ENCODE measurements at places on chromosomes 2 and 18.

GRCh38 chr2:7329465-7329864 is 412.3 kb downstream of the RNF144A start:
- DNase-seq, result no peak

- no peak for DNase-seq
These were observed 461.0 kb downstream of the DLGAP1 start for GRCh38 chr18:3993941-3994687.

DNA sequence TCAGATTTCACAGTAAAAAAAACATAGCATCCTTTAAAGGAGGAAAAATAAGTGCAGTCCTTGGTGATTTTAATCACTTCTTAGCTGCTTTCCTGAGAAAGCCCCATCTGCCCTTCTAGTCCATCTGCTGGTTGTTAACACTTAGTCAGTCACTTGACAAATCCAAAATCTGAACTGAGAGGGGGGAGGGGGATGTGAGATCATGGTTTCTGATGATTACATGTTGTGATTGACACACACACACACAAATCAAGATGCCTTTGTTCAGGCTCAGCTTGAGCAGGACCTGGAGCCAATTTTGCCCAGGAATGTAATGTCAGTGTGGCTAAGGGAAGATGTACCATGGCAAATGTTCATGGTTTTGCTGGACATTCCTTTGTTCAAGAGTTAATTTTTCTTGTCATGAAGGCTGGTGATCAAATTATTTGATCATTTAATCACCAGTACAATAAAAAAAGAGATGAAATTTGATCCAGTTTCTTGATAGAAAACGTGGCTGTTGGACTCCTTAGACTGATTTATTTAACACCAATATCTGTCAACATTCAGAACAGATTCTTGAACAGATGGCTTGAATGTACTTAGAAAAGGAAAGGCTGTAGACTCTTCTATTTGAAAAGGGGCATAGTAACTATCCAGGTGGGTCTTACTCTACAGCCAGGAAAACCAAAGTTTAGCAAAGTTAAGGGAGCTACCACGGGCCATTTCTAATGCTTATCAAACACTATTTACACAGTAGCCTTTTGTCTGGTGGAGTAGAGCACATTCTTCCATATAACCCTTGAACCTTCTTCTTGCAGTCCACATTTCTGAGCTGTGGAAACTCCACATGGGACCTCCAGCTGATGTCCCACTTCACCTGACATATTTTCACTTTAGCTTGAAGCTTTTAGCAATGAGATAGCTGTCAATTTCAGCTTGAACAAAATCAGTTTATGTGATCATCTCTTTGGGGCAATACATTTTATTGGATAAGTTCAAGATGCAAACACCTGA is 408.7 kb downstream of the PIK3C3 start:
- DNase-seq, result no peak

DNA sequence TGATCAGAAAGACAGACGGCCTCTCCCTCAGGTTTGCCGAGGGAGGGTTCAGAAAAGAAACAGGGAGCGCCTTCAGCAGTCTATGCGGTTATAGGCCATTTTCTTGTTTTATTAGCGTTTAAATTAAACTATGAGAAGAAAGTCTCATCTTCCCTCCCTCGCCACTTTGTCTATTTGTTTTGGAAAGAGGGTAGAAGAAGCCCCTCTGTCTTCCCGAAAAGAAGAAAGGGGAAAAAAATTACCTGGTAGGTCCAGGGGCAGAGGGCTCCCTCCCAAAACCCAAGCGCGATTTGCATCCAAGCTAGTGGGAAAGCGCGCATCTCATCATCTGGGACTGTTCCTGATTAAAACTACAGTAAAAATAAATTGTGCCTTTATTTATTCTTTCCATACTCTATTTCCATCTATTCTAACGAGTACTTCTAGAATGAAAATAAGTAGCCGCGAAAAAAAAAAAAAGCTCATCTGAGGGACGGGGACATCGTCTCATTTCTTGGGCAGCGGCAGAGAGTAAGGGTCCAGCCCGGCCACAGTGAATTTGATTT is 2.4 kb downstream of the PAX8 start:
- no peak for DNase-seq

DNA sequence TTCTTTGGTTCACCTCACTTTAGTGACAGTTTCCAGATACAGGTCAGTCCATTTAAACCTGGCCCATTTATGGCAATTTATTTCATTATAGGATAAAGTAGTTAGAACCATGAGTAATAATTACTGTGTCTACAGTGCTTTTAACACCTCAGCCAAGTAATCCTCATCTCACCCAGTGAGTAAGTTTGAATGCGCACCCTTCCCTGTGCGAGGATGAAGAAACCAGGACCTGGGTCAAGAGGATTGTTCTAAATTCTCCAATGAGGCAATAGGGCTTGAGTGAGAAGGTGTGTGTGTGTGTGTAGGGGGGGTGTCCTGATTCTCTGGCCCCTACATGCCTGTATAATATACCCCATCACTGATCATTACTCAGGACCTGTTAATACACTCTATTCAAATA is 854 bp upstream of the MYO1B start:
- DNase-seq, result no peak

DNA sequence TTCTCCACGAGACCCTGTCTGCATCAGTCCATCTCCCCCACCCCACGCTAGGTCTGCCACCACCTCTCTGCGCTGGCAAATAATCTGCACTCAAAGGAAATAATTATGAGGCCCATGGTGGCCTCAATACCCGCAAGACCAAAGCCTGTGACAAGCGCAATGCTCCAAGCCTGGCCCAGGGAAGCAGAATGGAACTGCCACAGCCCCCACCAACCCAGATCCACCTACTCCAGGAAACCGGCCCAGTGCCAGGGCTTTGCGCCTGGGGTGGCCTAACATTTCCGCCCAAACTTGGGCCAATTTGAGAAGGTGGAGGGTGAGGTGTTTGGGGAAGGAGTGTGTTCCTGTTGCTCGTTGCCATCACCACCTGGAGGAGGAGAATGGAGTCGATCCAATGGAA is 26.0 kb upstream of the ATOH8 start:
- DNase-seq, result no peak

DNA sequence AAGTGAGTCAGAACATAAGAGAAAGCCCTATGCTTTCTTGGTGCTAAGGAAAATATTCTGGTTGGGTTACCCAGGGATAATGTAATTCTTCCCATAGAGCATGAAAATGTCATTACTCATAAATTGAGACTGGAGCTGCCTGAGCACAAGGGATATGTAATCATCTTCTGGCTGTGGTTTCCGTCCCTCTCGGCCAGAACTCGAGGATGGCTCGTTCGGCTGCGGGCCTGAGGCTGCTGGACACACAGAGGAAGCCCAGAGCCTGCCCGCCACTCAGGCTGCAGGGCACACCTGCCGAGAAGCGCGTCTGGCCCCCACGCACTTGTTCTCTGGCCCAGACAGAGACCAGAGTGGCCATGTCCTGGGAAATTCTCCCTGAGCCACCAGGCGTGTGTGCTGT is 104.9 kb downstream of the ASAP2 start:
- peak; percentile 58 for DNase-seq

GRCh38 chr2:174376967-174377366 is 18.6 kb upstream of the SCRN3 start:
- no peak for DNase-seq

- no peak for DNase-seq
These were observed 142.4 kb downstream of the CCBE1 start for GRCh38 chr18:59554796-59555335.

DNA sequence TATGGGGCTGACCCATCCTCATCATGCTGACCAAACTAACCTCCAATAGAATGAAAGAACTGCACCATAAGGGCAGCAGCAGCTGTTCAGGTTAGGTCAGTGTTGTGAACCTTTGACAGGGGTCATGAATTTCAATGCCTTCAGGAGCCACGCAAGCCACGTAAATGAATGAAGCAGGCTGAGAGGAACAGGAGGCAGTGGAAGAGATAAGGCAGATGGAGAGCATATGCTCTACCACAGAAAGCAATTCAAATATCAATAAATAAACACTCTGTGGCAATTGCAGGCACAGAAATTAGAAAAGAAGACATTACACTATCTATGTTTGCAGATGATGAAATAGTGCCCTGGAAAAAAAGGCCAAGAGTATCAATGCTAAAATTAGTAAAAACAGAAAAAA is 56.3 kb downstream of the SCG2 start:
- DNase-seq, result no peak

GRCh38 chr2:5867056-5867455 is 174.9 kb downstream of the SOX11 start:
- DNase-seq, result peak; percentile 19

- DNase-seq, result peak; percentile 97
These were observed at the start of gene CENPA for GRCh38 chr2:26785431-26786206. CENPA (plus strand) TSS chr2:26786056; CDS start chr2:26786197, 141 bp downstream.

GRCh38 chr18:71398531-71398930 is 1109.7 kb downstream of the SOCS6 start:
- no peak for DNase-seq

DNA sequence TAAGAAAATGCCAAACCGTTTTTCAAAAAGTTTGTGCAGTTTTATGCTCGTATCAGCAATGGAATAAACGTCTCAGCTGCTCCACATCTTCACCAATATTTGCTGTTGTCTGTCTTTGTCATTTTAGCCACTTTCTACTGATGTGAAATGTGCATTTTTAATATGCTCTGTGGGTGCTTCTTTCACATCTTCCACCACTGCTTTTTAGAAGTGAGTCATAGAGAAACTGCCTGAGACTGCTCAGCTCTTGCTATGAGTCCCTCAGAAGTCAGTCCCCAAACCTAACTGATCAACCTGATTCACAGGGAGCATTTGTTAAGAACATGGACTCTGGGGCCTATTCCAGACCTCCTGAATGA is 41.0 kb upstream of the EPC2 start:
- no peak for DNase-seq

DNA sequence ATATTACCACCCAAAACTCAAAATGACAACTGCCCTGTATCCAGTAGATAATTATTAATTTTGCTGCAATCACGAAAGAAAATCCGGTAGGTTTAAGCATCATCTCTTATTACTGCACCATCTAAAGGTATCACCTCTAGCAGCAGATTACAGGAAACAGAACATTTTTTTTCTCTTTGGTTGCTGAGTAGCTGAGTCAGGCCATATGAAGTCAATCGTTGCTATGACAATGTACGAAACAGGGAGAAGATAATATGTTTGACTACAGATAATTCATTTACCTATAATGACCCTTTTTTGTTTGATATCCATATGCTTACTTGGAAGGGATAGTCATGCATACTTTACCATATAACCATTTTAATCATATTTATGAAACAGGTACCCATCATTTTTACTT is 831.6 kb upstream of the CHAC2 start:
- DNase-seq, result no peak

DNA sequence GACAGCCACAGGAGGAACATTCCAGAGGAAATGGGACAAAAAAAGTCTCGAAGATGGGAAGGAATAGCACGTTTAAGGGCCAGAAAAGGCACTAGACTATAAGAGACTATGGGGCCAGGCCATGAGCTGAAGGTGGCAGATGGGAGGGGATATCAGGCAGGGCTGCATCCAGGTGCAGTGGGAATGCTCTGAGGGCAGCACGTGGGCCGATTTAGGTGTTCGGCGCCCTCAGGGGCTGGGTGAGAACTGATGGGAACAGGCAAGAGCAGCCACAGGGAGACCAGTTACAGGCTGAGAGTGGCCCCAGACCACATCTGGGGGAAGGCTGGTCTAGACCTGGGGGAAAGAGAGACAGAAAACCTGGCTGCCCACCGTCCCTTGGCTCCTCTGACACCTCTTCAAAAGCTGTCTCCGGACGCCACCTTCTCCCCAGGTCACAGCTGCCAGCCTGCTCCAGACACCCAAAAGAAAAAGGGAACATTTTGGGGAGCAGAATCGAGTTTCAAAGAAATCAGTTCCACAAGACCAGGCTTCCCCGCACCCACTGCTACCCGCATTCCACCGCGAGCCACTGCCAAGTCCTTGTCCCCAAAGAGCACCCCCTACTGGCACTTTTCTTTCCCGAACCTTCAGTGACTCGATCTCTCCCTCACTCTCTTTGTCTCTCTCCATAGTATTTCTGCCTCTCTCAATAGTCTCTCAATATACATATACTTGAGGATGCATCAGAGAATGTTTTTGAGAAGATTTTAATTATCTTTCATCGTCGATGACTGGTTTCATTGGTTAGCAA is 190.1 kb upstream of the AGAP1 start:
- no peak for DNase-seq

DNA sequence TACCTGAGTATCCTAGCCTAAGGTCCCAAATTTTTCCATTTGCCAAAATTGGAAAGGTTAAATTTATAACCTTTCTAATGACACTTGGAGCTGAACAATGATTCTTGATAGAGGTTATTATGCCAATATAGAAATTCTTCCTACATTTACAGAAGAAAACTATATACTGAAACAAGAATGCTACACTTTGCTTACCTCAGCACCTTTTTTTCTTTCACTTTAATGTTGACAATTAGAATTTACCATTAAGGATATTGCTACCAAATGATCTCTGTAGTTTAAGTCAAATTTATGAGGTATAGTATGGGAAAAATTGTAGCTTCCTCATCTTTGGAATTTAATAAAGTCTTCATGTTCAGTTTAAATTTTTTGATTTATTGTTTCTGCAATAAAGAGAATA is 577.0 kb downstream of the NR4A2 start:
- DNase-seq, result no peak

DNA sequence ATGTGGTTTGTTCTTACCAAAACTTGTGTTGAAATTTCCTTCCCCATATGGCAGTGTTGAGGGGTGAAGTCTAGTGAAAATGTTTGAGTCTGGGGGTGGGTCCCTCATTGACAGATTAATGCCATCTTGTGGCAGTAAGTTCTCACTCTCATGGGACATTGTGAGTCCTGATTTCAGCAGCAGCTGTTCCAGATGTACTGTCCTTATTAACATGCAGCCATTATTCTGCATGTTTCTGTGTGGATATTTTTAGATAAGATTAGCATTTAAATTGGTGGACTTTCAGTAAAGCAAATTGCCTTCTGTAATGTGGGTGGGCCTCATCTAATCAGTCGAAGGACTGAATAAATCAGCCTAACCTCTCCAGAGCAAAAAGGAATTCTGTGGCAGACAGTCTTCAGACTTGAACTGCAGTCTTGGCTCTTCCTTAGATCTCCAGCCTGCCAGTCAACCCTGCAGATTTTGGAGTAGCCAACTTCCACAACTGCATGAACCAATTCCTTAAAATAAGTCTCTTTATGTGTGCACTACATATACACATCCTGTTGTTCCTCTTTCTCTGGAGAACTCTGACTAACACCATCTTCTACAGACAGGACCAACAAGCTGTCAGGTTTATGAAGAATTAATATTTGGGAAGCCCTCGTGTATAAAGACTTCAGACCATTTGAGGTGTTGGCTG is 138.7 kb upstream of the ZNF516 start:
- no peak for DNase-seq

- DNase-seq, result no peak
These were observed 265.3 kb upstream of the PKDCC start for GRCh38 chr2:41782306-41783158.

GRCh38 chr2:17191223-17191622 is 327.0 kb downstream of the RAD51AP2 start:
- no peak for DNase-seq

GRCh38 chr2:164496881-164497280 is 124.4 kb downstream of the GRB14 start:
- no peak for DNase-seq
